ENCODE measurements at places on chromosomes 6 and 20. TPM values are rescaled to one million over a fixed set of nuclear protein-coding genes. Genes with fewer than 3 reads are reported as not detected.

Gene MTCH1
- total RNA-seq, result 242 TPM

Gene SMLR1
- total RNA-seq, result not detected

Gene LPA
- not detected for total RNA-seq

Gene TFAP2A
- total RNA-seq, result 0.31 TPM

Gene C6orf163
- total RNA-seq, result not detected

Gene ACTL10
- total RNA-seq, result 2.3 TPM

Gene FOXF2
- 102 TPM for total RNA-seq

Gene EPHA7
- 162 TPM for total RNA-seq

Gene SEMG1
- total RNA-seq, result not detected

Gene POU5F1
- not detected for total RNA-seq

Gene DYNLT2
- total RNA-seq, result 1.3 TPM

Gene PRKN
- total RNA-seq, result 58.6 TPM

Gene CTCFL
- not detected for total RNA-seq

Gene VIP
- 55.2 TPM for total RNA-seq

Gene HTR1E
- total RNA-seq, result 0.81 TPM

Gene TP53TG5
- total RNA-seq, result not detected

Gene DLK2
- total RNA-seq, result not detected

Gene CENPW
- 7.8 TPM for total RNA-seq

Gene REM1
- total RNA-seq, result 3.2 TPM

Gene GPLD1
- total RNA-seq, result 5.0 TPM

Gene FNDC1
- 2.5 TPM for total RNA-seq

Gene COL11A2
- 0.35 TPM for total RNA-seq

Gene ZBTB46
- 8.1 TPM for total RNA-seq

Gene RGS17
- 0.19 TPM for total RNA-seq

Gene PAK5
- 0.54 TPM for total RNA-seq

Gene CCM2L
- 3.0 TPM for total RNA-seq
